Stomach (tissue), 19 donors: ENCODE measurements at places on chromosomes 5 and 9. TPM values are rescaled to one million over a fixed set of nuclear protein-coding genes. Genes with fewer than 3 reads are reported as not detected.

DNA sequence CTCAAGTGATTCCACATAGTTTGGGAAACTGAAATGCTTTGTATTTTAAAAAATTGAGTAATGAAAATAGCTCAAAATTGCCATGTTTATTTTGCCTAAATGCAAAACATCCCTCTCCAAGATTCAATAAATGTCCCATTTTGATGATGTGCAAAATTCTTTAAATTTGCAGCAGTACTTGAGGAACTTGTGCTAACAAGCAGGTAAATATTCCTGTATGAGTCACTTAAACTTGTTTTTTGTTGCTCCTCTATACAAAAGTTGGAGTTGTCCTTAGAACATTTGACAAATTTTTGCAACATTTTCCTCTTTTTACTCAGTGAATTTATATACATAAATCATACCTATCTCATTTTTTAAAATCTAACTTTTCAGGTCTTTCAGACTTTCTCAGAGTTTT lies 280.2 kb downstream of the CDH12 start:
- DNase-seq, result no peak

DNA sequence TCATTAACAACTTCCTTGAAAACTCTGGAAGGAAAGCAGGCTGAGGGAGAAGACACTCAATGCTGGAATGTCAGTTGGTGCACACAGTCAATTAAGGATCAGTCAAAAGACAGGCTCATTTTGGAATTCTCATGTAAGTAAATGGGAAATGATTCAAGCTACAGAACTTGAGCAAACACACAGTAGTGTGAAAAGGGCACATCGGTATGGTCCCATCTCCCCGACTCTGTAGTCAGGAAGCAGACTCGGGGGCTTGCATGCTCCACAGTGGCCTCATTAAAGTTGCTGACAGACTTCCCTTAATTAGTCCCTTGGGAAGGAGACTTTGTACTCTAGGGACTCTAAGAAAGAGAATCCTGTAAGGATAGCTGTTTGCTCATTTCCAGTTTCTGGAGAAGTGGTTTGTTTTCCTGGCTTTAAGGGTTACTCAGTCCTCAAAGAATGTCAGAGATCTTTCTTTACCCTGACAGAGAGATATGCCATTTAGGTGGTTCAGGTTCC lies 339.2 kb downstream of the ADAMTS6 start:
- no peak for DNase-seq

- DNase-seq, result no peak
Observed at GRCh38 chr9:117123729-117124128, 291.1 kb downstream of the ASTN2 start.

DNA sequence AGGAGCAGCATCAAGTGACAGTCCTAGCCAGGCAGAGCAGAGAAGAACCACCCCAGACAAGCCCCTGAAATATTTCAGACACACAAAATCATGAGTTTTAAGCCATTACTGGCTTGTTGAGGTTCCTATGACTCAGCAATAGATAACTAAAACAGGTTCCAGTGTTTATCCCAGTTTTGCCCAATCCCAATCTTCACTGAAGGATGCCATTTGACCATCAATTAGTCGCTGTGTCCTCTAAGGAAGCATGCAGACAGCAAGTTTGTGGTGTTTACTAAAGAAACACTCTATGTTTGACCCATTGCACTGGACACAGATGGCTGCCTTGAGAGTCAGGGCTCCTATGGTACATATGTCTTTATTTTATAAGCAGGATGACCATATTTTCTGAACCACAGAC lies 186.7 kb downstream of the SYK start:
- DNase-seq, result no peak

- DNase-seq, result no peak
Observed at GRCh38 chr5:84859056-84859455, 474.4 kb upstream of the EDIL3 start.

- DNase-seq, result no peak
Observed at GRCh38 chr9:88180081-88180765, 41.9 kb upstream of the SPATA31C2 start.

DNA sequence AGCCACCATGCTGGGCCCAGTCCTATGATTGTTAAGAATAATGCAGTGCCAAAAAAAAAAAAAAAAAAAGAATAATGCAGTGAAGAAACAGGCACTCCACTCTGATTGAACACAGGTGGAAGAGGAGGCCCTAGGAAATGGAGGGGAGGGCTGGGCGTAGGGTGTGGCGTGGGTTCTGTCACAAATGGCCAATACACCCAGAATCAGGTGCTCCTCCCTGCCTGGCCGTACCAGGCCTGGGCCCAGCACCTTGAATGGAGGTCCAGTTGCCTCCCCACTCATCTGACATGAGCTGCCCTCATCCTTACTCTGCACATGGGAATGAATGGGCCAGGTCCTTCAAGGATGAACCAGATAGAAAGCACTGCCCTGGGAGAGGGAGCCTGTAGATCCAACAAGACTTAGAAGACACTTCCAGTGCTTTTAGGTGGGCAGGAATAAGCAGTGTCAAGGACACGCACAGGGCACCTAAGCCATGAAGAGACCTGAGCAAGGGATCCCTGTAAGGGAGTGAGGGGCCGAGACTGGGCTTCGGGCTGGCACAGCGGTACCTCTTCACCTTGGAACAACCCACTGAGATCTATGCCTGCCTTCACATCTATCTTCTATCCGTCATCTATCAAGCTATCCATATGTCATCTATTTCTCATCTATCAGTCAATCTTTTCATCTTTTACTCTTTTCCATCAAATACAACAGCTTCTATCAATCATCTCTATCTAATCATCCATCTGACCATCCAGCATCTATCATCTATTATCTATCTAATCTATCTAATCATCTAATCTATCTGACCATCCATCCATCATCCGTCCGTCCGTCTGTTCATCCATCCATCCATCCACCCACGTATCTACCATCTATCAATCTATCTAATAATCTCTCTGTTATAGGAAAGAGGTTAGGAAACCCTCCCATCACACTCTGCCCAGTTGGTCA lies 15.9 kb downstream of the NINJ1 start:
- no peak for DNase-seq

GRCh38 chr5:22473886-22474285 lies 379.3 kb downstream of the CDH12 start:
- DNase-seq, result no peak

DNA sequence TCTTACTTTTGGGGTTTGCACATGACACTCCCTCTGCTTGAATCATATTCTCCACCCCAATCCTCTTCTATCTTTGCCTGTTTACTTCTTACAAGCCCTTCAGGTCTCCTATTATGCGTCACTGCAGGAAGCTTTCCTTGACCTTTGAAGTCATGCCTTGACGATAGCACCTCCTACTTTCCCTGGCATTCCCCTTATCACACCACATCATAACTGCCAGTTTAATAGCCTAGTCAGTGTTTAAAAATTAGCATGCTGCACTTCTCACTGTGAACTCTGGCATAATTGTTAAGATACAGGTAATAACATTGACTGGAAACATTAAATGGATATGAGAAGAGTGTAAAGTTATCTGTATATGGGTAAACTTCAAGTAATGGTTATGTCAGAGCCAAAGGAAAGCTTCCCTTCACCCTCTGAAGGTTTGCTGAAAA lies 37.1 kb upstream of the CEP120 start:
- DNase-seq, result peak; percentile 81

DNA sequence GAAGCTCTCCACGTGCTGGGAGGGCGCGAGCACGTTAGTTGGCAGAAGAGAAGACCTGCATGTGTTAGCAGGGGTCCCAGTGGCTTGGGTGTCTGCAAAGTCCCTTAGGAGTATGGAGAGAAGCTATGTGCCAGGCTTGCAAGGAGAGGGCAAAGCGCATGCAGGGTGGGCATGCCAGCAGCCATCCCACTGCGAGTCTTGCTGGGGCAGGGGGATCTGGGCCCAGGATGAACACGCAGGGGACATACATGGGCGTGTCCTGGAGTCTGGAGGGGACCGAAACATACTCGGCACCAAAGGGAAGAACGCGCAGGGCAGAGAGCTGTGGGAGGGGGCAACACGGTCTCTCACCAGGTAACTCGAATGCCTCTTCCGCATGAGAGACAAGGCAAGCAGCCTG lies 43.6 kb upstream of the IPPK start:
- no peak for DNase-seq

- peak; percentile 83 for DNase-seq
Observed at GRCh38 chr5:173736923-173737412, 120.5 kb upstream of the BOD1 start.

DNA sequence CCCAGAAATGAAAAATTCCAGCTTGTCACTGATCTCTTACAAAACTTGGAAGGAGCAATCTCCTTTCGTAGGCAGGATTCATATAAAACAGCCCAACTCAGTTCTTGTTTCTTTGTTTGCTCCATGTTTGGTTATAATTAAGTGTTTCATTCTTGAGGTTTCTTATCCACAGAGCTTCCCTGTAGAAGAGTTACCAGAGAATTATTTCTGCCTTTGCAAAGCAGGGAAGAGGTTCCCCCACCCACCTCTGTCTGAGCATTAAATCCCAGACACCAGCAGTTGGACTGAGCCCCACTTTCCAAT lies 34.1 kb upstream of the RAI14 start:
- DNase-seq, result no peak

GRCh38 chr9:71441266-71441665 lies 319.8 kb upstream of the TRPM3 start:
- no peak for DNase-seq

GRCh38 chr9:14812806-14813205 lies 90.3 kb upstream of the CER1 start:
- no peak for DNase-seq

GRCh38 chr9:137243626-137244485 lies 2.8 kb downstream of the TUBB4B start:
- no peak for DNase-seq

DNA sequence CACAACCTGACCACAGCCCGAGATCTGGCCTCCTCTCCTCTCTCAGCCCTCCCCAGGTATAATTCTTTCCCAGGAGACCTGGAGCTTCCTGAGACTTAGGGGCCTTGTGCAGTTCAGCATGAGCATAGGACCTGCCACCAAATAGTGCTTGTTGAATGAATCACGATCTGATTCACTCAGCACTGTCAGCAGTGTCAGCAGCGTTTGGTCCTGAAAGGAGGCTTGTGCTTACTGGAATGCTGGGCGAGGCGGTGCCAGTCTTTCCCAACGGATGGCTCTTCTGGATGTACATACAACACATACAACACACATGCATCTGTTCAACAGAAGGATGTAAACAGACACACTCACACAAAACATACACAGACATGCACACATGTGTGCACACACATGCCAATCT lies 173.3 kb downstream of the COL23A1 start:
- no peak for DNase-seq

GRCh38 chr9:37999588-38000189 lies 69.3 kb downstream of the SHB start:
- no peak for DNase-seq

DNA sequence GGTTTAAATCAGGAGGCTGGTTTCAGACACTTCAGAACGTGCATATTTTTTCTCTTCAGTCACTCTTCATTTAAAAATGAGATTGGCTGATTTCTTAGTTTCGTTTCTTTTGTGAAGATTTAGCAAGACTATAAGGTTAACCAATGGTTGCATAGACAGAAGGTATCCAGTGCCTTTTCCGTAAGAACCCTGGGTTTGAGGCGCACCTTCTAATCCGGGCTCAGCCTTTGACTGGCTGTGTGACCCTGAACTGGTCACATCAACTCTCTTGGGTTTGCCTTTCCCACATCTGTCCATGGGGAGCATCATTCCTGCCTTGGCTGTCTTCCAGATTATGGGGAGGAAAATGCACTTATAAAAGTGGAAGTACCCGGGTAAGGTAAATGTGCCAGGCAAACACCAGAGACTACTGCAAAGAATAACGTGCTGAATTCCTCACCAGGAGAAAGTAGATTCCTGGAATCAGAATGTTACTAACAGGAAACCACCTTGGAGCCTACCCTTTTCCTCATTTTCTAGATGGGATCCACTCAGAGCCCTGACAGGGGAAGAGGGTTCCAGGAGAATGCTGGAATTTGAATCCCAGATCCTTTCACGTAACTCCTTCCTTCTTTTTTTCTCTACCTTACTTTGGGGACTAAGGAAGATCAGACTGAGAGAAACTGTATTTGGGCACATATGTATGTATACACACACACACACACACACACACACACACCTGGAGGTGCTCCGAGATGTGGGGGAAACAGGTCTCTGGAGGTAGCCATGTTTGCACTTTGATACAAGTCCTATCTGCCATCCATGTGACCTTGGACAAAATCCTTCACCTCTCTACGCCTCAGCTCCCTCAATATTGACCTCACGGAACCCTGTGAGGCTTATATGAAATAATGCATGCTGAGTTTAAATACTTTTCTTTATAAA lies 6.8 kb downstream of the HAND1 start:
- DNase-seq, result no peak

DNA sequence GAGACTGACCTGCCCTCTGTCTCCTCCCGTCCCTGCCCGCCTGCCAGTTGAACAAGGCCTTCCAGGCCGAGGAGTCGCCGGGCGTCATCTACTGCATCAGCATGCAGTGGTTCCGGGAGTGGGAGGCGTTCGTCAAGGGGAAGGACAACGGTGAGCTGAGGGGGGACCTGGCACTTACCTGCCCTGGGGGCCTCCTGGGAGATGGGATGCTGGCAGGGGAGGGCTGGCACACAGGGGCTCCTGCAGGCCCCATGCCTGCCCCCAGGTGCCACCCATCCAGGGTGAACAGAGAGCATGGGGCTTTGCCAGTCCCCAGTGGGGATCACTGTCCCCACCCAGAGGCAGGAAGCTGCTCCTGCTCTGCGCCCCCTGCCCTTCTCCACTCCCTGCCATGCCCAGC lies 43.0 kb downstream of the USP20 start:
- DNase-seq, result no peak

GRCh38 chr9:35945341-35946018 lies 12.5 kb downstream of the OR2S2 start:
- peak; percentile 92 for DNase-seq

DNA sequence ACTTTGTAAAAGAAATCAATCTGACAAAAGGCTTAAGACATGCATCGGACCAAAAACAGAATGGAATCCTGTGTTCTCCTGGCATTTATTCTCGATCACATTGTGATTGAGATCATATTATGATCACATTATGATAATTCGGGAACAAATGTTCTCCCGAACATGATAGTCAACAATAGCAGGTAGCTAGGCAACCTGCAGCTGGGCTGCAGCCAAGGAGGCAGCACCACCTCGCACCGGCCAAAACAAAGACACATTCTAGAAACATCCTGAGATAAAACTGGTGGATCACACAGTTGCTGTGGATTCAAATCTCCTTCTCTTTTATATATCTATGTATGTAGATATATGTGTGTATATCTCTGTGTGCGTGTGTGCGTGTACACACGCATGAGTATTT lies 480.6 kb upstream of the CYLC2 start:
- DNase-seq, result peak; percentile 10

- DNase-seq, result peak; percentile 30
Observed at GRCh38 chr5:31531543-31531887, 378 bp downstream of the DROSHA start.

- no peak for DNase-seq
Observed at GRCh38 chr5:171032435-171032973, 170.7 kb downstream of the RANBP17 start.

GRCh38 chr5:91643797-91644196 lies 260.7 kb upstream of the ARRDC3 start:
- no peak for DNase-seq

- no peak for DNase-seq
Observed at GRCh38 chr9:96491079-96491879, 41.3 kb downstream of the HABP4 start.

The RIOK2 gene
- total RNA-seq, result 1.2 TPM

The SNX24 gene
- total RNA-seq, result 19.3 TPM

The GLDC gene
- total RNA-seq, result 2.2 TPM

The FAM78A gene
- 3.5 TPM for total RNA-seq

The GPX8 gene
- 26.1 TPM for total RNA-seq

The AGXT2 gene
- not detected for total RNA-seq

The CCL21 gene
- 36.7 TPM for total RNA-seq

The POU5F2 gene
- 2.3 TPM for total RNA-seq

The C9 gene
- not detected for total RNA-seq

The TMEM38B gene
- total RNA-seq, result 1.2 TPM

The HRCT1 gene
- 0.92 TPM for total RNA-seq

The GLRA1 gene
- total RNA-seq, result not detected

The JAK2 gene
- total RNA-seq, result 12.7 TPM
